ENCODE measurements at places on chromosomes 5 and 9.

DNA sequence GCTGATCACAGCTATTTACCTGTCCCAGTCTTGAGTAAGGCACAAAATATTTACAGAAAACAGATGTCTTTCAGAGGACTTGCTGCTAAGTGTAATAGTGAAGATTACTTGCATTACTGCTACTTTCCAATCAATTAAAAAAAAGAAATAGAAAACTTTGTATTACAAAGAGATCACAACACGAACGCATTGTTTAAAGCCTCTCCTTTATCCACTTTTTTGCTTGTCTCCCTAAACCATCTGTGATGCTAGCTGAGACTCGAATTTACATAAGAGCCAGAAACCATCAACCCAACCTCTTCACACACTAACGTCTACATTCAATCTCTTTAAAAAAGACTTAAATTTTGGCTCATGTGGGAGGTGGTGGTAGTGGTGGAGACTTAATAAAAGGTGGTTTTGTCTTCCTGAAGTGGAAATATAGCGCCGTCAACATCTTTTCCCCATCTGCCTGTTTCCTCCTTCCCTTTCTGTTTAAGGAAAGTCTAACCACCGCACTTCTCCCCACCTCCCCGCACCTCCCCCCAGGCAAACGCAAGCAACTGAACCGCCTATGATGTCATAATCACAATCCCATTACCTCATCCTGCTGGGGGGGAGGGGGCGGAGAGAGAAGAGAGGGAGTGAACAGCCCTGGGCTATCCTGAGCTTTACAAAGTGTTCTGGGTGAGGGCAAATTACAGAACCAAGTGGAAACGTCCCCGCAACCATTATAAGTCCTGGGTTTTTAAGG is 948 bp upstream of the FAM53C start:
- peak; percentile 87 for DNase-seq

DNA sequence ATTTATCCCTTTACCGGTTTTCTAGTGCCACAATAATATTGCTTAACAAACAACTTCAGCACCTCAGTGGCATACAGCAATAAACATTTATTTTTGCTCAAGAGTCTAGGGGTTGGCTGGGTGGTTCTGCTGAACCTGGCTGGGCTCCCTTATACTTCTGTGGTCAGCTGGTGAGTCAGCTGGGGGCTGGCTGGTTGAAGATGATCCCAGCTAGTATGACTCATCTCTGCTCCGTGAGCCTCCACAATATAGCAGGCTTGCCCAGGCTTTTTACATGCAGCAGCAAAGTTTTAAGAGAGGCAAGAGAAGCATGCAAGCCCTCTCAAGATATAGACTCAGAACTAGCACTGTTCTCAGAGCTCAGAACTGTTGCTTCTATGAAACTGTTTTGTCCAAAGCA is 523.5 kb upstream of the CLINT1 start:
- peak; percentile 9 for DNase-seq

- DNase-seq = no peak
Observed at GRCh38 chr9:97543561-97543960, 42.1 kb downstream of the TMOD1 start.

DNA sequence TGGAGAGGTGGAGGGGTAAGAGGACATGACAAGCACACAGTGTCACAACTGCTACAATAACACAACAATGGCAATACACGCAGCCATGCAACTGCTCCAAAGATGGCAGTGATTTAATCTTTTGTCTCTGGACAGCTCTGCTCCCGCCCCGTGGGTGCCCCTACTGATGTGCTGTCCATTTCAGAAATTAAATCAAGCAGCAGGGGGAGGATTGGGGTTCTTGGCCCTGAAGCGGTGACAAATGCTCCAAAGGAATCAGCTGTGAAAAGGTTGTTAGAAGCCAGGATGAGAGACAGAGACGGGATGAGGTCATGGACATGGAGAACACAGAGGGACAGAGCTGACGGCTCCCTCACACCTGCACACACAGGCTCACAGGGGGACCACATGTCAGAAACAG is 22.6 kb downstream of the CNTFR start:
- DNase-seq = no peak

DNA sequence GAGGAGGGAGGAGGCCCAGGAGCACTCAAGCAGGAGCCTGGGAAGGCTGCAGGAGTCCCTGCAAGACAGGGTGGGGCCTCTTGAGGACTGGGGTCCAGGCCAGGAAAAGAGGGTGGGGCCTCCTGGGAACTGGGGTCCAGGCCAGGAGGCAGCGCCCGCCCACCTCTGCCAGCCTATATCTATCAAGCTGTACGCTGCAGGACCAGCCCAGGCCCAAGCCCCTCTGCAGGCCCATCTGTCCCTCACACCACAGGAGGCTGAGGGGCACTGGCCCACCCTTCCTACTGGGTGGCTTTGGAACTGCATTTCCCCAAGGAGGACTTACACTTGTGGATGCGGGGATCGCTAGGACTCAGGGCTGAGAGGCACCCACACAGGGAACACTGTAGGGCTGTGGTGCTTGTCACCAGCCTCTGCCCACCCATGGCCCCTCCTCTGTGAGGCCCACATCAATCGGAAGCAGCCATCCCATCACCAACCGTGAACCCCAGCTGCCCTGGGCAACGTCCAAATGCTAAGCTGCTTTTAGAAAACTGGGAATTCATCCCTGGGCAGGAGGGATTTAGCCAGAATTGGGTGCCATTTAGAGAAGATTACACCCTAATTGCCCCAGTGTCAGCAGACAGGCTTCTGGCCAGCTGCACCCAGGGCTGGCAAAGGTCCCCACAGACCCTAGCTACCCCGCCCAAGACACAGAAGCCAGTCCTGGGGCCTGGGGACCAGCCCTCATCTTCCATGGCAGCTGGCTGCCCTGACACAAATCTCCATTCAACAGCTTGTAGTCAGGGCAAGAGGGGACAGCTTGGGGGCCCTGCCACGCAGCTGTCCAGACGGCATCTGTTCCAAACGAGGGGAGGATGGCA is 15.3 kb downstream of the BICD2 start:
- no peak for DNase-seq

- DNase-seq = no peak
Observed at GRCh38 chr5:168290902-168291341, 523 bp upstream of the WWC1 start.

- no peak for DNase-seq
Observed at GRCh38 chr9:5608298-5609225, 20.3 kb upstream of the RIC1 start.

DNA sequence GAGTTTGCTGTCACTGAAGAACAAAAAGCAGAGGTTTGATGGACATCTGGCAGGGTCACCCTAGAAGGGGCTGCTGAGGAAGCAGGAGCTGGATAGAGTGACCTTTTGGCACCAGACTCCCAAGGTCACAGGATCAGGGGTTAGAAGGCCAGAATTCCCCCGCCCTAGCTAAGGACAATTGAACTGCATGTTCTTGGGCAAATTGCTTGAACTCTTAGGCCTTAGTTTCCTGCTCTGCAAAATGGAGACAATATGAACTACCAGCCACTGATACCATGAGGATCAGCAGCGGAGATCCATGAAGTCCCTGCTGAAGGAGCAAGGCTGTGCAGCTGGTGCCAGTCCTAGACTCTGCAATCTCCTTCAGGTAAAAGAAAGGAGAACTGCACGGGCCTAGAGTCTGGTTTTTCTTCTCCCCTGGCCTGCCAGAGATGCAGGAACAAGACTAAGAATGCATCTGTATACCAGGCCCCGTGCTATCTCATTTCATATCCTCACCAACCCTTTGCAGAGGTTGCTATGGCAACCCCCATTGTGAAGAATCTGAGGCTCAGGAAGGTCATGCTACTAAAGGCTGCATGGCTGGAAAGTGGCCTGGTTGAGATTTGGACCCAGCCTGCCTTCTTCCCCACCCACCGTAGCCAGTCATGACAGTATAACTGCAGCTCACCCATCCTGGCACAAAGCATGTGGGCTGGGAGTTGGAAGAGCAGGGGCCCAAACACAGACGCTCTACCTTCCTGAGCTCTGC is 33.7 kb downstream of the CAMK2A start:
- no peak for DNase-seq

GRCh38 chr5:176816043-176816745 is 5.8 kb downstream of the UNC5A start:
- DNase-seq = no peak

DNA sequence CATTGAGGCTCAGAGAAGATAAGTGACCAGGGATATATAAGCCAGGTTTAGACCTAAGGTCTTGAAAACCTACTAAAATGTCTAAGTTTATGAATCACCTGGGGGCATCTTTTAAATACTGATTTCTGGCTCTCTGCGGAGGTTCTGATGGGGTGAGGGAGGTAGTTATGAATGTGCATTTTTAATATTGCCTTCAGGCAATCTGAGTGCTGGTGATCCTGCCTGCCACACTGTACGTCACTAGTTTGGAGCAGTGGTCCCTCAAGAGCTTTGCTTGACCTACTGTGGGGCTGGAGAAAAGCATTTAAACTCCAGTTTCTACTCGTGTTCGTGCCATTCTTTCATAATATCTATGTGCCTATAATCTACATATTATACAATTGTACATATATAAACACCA is 36.1 kb downstream of the KLF4 start:
- DNase-seq = no peak

DNA sequence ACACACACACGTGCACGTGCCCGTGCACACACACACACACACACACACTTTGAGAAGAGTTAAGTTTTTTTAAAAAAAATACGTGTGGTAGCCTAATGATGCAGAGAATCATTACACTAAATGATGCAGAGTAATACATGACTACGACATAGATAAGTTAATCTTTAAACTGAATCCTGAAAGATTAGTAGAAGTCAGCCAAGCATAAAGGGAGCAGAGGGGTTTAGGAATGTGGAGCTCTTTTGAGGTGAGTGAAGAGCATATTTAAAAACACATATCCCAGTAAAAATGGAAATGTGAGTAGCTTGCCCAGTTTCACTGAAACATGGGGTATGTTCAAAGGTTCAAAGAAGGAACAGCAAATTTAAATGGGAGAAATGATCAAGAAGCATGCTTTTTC is 61.3 kb upstream of the TYRP1 start:
- DNase-seq = no peak

DNA sequence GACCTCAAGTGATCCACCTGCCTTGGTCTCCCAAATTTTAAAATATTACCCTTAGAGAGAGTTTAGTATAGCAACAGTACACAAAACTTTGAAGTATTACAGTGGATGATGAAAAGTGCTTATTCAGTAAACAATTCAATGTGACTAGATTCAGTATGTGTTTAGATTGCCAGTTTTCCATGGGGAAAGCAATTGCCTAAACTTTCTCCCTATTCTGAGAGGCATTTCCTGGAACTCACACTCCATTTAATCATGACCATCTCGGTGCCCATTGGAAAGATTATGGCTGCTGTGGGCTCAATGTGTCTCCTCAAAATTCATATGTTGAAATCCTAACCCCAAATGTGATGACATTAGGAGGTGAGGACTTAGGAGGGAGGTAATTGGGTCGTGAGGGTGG is 38.9 kb upstream of the MYO10 start:
- DNase-seq = no peak

- DNase-seq = no peak
Observed at GRCh38 chr5:129118405-129118804, 23.9 kb downstream of the ISOC1 start.

DNA sequence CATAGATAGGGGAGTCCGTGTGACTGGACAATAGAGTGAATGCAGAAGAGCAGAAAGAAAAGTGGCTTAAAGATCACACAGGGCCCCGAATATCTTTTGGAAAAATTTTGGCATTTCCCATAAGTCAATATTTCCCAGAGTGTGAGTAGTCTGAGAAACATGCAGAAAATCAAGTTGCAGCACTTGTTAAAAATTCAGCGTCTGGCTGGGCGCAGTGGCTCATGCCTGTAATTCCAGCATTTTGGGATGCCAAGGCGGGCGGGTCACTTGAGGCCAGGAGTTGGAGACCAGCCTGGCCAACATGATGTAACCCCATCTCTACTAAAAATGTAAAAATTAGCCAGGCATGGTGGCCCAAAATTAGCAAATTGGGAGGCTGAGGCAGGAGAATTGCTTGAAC is 227.0 kb downstream of the DRD1 start:
- no peak for DNase-seq

GRCh38 chr5:131005963-131006684 is 158.9 kb downstream of the HINT1 start:
- no peak for DNase-seq

DNA sequence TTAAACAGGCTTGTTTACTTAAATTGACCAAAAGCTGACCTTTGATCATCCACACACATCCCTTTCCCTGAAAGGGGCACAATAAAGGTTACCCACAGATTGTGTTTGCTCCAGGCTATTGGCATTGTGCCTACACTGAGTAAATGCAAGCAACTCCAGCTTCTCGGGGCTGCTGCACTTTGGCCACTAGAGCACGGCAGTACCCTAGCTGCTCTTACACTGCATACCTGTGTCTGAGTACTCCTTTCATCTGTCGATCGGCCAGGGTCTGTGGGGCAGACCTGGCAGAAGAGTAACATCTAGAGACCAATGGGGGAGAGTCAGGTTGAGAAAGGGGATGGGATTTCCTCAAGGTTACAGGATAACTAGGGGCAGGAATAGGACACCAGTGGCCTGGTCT is 281.9 kb upstream of the NMUR2 start:
- no peak for DNase-seq

GRCh38 chr9:137021979-137022661 is 5.9 kb downstream of the ABCA2 start:
- peak; percentile 49 for DNase-seq

GRCh38 chr9:28190981-28191380 is 617.7 kb upstream of the C9orf72 start:
- DNase-seq = no peak

- DNase-seq = no peak
Observed at GRCh38 chr5:27158171-27158570, 119.8 kb upstream of the CDH9 start.

DNA sequence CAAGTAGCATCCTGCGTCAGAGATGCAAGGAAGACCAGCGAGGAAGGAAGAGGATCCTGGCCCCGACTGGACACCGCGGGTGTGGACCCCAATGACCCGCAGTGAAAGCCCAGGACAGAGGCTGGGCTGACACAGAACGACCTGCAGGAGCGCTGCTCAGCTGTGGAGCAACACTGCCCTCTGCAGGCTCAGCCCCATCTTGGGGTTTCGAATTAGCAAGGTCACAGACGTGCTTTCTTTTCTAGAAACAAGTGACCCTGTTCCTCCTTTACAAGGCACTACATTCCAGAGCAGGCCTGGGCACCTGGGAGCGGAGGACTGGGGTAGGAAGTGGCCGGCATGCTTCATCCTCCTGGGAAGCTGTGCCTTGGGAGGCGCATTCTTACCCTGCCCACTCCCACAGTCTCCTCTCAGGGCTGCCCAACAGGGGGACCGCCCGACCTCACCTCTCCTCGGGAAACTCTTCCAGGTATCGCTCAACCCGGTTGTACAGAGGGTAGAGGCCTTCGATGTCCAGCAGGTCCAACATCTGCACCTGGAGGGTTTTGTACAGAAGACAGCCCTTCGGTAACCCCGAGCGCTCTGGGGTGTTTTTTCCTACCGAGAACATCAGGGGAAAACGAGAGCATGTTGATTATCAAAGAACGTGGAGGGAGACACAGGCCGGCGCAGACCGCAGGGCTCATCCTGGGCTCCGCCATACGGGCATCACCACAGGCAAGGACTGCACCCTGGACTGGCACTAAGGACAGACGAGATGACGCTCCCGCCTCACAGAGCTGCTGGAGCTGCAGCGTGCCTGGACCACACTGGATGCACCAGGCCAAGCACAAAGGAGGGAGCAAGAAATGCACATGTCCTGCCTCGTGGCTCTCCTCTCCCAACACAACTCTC is 35.0 kb downstream of the IPPK start:
- peak; percentile 76 for DNase-seq

- DNase-seq = no peak
Observed at GRCh38 chr5:23352446-23352845, 155.0 kb upstream of the PRDM9 start.

GRCh38 chr9:99825172-99826046 is 3.7 kb downstream of the NR4A3 start:
- no peak for DNase-seq

- DNase-seq = no peak
Observed at GRCh38 chr9:123111427-123112014, 78.1 kb downstream of the GPR21 start.
